Nephron progenitor cell (in vitro differentiated cells): ENCODE measurements at places on chromosomes 5 and 9.

DNA sequence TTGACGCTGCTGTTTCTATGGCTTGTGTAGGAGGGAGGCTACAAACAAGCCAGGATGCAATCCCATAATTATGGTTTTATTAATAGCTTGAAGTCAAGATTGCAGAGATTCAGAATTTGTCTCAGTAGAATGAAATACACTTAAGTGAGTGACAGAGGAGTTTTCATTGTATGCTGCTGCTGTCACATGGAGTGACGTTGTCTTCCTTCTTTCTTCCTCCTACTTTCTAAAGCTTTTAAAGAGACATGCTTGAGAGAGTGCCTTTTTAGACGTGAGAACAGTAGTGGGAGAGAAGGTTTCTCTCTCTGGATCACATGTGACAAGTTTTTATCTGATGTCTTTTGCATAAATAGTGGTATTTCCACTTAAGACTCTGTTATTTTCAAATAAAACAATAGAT, 48.9 kb downstream of the MACIR start:
- DNase-seq: no peak

- DNase-seq: no peak
Measured at GRCh38 chr5:40410964-40411635, 268.6 kb upstream of the PTGER4 start.

- no peak for DNase-seq
Measured at GRCh38 chr9:86507212-86507630, 153.0 kb upstream of the TUT7 start.

DNA sequence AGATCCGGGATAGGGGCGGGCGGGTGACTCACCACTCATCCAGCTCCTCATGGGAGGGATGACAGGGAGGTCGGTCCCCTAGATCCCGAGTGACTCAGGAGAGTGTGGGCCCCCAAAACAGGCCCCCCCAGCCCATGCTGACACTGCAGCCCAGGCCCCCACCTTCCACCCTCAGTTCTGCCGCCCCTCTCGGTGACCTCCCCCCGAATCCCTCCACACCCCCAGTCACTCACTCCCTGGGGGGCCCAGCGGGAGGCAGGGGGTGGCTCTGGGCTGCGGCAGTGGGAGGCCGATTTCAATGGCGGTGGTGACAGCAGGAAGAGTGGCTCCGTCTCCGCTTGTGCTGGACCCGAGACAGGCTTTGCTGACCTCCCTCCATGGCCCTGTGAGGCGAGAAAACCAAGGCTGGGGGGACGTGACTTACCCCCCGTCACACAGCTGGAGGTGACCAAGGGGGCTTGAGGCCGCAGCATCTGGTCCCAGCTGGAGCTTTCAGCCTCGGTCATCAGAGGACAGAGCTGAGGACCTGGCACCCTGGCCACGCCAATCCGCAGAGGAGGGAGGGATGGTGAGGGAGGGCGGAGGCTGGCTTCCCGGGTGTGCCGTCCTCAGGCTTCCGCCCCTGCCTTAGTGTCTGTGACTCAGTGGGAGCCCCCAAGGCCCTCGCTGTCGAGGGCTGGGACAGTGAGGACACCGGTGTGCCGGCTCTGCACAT, 9.0 kb downstream of the GPSM1 start:
- no peak for DNase-seq

- DNase-seq: no peak
Measured at GRCh38 chr9:133167096-133167730, 3.5 kb upstream of the GBGT1 start.

DNA sequence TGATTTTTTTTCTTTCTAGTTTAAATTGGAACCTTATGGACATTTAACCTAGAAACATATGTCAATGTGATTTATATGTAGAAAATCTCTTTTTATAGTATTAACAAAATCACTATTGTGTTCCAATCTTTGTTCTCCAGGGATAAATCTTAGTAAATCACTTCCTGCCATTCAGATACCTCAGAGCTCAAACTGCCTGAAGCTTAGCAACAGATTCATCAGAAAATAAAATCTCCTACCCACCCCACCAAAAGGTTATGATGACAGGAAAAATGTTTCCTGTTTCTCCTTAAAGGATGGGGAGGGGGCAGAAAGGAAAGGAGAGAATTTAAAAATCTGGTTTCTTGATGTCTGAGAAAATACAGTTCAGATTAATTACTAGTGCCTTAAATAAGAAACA, 105.0 kb upstream of the TUT7 start:
- DNase-seq: no peak
